ENCODE measurements at places on chromosomes 7 and 10.

DNA sequence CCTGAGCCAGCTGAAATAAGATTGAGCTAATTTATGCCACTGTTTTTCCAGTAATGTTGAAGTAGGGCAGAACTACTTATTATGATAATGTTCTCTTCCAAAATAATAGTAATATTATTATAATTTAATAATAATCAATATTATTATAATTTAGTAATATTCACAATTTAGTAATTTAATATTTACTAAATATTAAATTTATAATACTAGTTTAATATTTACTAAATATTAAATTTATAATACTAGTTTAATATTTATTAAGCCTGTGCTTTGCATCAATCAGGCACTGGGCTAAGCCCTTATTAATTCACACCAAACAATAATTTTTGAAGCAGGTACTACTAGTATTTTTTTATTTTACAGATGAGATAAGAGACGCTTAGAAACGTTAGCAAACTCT is 170.1 kb downstream of the BBS9 start:
- no peak for DNase-seq

DNA sequence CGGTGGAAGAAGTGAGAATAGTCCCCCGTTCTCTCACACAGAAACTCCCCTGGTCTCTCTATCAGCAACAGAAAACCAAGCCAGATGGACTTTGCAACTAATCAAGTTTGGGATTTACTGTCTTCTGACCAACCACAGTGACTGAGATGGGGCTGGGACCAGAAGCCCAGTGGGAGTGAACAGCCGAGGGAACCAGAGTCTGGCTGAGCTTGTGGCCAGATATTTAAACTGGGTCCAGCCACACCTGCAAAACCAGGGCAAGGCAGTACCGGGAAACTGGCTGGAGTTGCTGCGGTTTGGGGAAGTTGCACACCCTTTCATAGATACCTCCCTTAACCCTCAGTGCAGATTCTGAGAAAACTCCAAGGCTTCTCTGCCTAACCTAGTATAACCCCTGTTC is 6.0 kb downstream of the GSTK1 start:
- DNase-seq = no peak

GRCh38 chr10:77320971-77321471 is 316.6 kb downstream of the KCNMA1 start:
- DNase-seq = no peak

- no peak for DNase-seq
Measured at GRCh38 chr10:72419241-72419640, 64.5 kb upstream of the DNAJB12 start.

DNA sequence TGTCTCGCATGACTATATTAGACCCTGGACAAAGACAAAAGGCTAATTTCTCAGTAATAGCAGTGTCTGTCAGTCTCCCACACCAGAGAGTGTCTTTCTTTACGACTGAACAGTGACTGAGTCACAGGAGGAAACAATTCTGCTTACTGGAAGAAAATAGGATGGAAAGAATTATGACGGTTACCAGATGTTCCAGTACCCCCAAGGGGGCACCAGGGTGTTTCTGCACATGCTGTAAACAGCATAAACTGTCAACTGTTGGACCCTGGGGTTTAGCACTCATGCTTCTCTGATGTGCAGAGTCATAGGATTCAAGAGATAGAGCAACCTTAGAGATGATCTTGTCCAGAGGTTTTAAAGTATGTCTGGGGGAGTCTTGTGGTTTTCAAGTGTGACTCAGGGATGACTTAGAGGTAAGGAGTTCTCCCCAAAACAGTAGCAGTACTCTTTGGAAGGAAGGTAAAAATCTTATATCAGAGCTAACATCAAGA is 291.7 kb downstream of the THSD7A start:
- DNase-seq = no peak

DNA sequence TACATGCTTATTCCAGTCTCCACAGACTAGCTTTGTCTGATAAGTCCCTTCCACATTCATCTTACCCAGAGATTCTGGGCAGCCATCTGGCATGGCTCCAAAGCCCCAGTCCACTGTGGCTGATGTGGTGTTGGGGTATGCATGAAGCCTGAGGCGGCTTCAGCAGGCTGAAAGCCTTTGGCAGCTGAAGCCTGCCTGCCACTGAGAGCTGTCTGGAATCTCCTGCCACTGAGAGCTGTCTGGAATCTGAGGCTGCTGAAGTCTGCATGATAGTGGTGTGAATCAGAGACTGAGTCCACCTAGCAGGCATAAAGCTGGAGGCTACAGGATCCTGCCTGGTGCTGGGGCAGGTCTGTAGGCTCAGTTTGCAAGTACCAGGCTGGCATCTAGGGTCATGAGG is 87.1 kb downstream of the DYNC1I1 start:
- DNase-seq = no peak

- DNase-seq = no peak
Measured at GRCh38 chr10:45382591-45382990, 8.6 kb downstream of the ALOX5 start.
